ENCODE measurements at places on chromosomes 12 and 14. TPM values are rescaled to one million over a fixed set of nuclear protein-coding genes. Genes with fewer than 3 reads are reported as not detected.

The CIROP gene
- not detected for total RNA-seq

The SERPINA10 gene
- total RNA-seq, result not detected

The NRL gene
- total RNA-seq, result 2.2 TPM

The CACNA1C gene
- total RNA-seq, result 11.0 TPM

DNA sequence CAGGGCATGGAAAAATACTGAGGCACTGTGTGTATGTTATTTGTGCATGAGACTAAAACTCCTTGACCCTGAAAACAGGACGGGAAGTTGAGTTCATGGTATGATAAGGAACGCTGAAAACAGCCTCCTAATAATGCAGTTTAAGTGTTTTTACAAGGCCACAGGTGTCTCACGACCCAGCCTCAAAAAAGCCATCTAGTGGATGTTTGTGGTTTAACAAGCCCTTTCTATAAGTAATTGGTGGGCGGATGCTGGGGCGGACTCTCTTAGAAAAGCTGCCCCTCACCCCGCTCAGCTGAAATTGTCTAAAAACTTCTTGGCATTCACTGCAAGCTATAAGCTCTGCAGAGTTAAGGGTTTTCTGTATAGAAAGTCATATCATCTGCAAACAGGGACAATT is 184.5 kb downstream of the NUBPL start:
- DNase-seq, result no peak

The PTGER2 gene
- total RNA-seq, result 2.8 TPM

The CISTR gene
- total RNA-seq, result not detected

DNA sequence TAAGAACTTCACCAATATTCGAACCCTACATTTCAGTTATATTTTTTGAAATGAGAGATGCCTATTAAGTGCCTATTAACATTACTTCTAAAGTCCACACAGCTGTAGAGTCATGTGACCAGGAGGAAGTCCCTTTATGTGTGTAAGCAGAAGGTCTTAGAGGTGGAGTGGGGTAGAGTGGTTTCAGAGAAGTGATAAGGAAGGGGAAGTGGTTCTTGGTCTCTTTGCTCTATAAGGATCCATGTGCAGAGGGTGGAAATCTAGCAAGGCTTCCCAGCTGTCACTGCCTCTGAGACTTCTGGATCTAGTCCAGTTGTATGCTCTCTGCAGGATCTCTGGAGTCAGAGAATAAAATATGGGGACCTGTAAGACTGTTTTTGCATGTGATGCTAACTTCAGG is 673.9 kb downstream of the FLRT2 start:
- DNase-seq, result no peak

The OR4Q2 gene
- total RNA-seq, result not detected

DNA sequence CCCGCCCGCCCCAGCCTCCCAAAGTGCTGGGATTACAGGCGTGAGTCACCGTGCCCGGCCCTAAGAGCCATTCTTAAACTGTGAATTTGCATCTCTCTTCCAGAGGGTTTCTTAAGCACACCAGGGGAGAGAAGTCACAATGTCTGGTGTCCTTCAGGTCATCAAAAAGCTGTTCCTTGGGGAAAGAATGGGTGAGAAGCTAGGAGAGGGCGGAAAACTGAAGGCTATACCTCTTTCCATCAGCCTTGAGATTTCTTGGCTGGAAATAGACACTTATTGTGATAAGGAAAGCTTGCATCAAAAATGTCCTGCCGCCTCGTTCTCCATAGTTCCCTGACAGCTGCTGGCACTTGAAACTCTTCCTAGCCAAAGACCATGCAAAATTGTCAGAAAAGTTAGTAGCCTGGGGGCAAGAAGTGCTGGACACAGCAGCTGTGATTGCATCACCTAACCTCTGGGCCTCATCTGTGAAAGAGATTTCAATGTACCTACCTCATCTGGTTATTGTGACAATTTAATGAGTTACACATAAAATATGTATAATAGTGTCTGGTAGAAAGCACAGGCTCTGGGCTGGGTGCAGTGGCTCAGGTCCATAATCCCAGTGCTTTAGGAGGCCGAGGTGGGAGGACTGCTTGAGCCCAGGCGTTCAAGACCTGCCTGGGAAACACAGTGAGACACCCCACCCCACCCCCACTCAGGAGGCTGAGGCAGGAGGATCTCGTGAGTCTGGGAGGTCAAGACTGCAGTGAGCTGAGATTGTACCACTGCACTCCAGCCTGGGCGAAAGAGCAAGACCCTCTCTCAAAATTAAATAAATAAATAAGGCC is 9.7 kb upstream of the UBC start:
- DNase-seq, result peak; percentile 70

DNA sequence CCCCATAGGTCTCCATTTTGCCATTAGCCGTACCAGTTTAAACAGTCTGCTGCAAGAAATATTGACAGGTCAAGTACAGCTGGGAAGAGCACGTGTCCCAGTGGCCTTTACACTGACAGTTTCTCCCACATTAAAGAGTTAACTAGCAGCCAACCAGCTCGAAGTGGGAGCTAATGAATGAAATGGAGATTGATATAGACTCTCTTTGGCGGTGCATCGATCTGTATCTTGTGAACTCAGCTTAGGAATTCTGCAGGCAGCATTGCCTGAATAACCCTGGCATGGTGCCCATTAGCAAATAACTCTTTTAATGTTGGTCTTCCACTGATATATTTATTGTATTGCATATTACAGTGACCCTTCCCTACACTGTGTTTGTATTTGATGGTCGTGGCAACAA is 319.4 kb downstream of the EGLN3 start:
- DNase-seq, result no peak

The FAM186B gene
- total RNA-seq, result 0.29 TPM

DNA sequence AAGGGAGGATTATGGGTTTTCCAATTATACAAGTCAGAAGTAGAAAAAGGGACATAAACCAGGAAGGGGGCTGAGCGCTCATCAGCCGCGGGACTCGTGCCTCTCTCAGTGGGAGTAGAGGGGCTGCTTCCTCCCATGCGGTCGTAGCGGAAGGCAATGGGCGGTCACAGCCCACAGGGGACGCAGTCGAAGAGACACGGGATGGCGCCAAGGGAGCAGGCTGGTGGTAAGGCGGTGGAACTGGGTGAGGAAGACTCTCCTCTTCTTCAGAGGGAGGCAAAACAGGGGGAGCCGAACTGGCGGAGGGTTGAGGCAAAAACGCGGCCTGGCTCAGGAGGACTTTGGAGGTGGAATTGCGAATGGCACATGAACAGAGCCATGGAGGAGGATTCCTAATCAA is 677.7 kb downstream of the TMEM121 start:
- DNase-seq, result no peak

GRCh38 chr12:62770381-62770780 is 164.6 kb downstream of the PPM1H start:
- DNase-seq, result no peak

GRCh38 chr12:131194166-131194565 is 240.5 kb downstream of the ADGRD1 start:
- DNase-seq, result no peak

- peak; percentile 39 for DNase-seq
These were observed 2.8 kb upstream of the ARID2 start for GRCh38 chr12:45726603-45727300.

DNA sequence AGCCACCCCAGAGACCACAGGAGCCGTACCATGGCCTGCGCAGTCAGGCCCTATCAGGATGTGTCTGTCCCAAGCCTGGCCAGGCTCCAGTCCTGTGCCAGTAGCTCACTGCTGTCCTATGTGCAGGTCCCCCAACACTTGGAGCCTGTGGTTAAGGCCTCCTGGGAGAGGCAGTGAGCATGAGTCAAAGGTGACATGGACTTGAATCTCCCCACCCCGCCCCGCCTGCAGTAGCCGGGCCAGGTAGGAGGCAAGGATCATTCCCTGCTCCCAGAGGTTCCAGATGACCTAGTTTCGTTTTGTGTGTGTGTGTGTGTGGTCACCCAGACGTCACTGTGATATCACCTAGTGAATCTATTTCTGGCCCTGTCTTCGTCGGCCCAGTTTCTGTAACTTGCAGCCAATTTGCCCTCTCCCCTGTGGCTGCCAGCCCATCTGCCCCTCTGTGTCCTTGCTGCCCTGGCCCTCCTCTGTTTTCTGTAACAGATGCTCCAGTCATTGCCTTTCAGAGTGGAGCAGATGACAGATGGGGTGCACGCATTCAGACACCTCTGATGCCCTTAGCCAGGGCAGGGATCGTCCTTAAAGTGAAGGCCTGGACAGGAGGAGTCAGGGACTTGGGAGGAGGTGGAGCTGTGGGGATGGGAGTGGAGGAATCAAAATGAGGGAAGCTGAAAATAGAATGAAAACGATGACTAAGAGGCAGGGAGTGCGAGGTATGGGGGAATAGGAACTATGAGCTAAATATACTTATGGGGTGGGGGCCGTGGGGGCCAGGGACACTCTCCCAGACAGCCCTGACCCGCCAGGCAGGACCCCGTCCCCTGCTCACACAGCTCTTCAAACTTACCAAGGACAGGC is 37.4 kb downstream of the SLC6A12 start:
- DNase-seq, result peak; percentile 28

The TAS2R9 gene
- not detected for total RNA-seq

The GRIP1 gene
- total RNA-seq, result 19.3 TPM

The LBHD2 gene
- not detected for total RNA-seq

DNA sequence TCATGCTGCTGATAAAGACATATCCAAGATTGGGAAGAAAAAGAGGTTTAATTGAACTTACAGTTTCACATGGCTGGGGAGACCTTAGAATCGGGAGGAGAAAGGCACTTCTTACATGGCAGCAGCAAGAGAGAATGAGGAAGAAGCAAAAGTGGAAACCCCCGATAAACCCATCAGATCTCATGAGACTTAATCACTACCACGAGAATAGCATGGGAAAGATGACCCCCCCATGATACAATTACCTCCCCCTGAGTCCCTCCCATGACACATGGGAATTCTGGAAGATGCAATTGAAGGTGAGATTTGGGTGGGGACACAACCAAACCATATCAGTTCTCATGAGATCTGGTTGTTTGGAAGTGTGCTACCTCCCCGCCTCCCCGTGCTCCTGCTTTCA is 9.8 kb upstream of the MFAP5 start:
- no peak for DNase-seq

- peak; percentile 11 for DNase-seq
These were observed 296.1 kb upstream of the SYT1 start for GRCh38 chr12:78568321-78569020.

DNA sequence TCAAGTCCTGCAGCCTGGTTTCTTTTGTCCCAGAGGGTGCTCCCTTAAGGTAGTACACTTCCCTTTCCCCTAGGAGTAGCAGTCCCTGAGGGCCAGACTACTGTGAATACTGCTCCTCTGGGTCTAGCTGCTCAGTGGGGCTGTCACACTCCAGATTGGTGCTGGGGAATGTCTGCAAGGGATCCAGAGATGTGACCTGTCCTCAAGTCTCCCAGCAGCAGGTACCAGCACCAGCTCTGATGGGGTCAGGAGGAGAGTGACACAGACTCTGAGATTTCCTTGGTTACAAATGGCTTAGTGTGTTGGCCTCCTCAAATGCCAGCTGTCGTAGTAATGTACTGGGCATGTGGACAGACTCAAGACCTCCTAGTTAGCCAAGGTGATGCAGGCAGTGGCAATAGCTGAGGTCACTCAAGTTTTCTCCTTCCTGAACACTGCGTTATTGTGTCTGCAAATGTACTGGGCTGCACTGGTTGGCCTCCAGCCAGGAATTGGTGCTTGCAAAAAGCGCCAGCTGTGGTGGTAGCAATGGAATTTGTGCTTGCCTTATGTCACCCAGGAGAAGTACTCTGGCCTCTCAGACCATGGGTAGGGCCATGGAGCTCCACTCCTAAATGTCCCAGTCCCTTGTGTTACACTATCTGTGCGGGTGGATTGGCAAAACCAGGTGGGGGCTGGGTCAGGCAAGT is 36.4 kb upstream of the AEBP2 start:
- DNase-seq, result peak; percentile 21

- DNase-seq, result peak; percentile 66
These were observed 305.2 kb upstream of the FOXG1 start for GRCh38 chr14:28461389-28461788.

- DNase-seq, result no peak
These were observed 7.6 kb upstream of the FITM1 start for GRCh38 chr14:24122898-24123297.

The KRT75 gene
- 26.5 TPM for total RNA-seq

The GPRC5D gene
- not detected for total RNA-seq

DNA sequence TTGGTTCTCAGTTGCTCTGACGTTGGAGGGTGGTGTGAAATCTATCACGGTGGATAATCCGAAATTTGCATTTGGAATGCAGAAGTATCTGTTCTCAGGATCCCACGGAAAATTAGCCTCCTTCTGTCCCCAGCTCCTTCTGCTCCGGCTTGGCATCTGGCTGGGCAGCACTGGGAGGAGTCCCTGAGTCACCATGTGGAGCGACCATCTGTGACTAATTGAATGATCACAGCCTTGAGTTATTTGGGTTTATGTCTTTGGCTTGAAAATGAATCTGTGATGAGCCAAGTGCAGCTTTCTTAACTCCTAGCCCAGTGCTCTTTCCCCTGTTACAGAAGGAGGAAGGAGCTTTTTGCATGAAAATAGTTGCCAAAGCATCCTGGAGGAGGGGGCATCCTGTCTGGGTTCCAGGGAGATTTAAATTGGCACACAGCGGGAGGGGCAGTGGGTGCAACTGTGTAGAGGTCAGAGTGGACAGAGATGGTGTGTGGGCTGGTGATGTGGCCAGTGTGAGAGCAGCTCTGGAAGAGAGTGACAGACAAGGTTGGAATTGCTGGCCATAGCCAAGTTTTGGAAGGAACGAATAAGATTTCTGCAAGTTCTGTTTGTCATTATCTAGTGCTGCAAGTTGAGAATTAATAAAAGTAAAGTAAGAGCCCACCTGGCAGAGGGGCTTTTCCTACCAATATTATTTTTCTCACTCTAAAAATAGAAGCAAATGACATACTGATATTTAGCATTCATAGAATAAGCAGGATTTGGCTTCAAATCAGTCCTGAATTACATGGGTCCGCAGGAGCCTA is 74.4 kb downstream of the SLC24A4 start:
- DNase-seq, result peak; percentile 72

DNA sequence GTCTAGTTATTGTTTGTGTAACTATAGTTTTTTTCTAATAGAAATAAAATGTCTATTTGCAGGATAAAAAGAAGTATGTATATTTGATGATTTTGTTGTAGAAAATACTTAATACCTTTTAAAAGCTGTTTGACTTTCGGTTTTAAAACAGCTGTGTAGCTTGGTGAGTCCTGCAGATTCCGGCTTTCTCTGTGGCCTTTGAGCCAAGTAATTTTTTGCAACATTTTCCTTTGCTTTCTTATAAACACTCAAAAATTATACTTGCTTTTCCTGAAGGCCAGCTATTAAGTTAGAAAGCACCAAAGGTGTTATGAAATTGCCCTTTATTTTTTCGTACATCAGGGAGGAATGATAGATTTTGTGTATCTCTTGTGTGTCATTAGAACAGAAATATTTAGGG is 63.6 kb downstream of the CRADD start:
- no peak for DNase-seq

DNA sequence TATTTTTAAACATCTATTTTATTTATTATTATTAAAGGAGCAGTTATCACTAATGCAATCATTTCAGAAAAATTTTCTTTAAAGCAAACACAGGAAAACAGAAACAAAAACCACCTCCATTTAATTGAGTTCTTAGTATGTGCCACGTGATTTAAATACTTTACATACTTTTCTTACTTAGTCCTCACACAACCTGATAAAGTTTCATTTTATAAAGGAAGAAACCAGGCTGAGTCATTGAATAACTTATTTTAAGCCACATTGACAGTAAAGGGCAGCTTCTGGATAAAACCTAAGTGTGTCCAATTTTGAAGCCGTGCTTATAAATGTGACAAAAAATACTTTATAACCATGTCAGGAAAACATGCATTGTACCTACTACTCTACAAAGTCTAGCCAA is 57.1 kb upstream of the PCED1B start:
- DNase-seq, result peak; percentile 63

All from mammary epithelial cell (primary cell).